Liver (tissue), 10 donors: ENCODE measurements at places on chromosomes 3 and 15. TPM values are rescaled to one million over a fixed set of nuclear protein-coding genes. Genes with fewer than 3 reads are reported as not detected.

- DNase-seq, result no peak
- H3K4me3 ChIP-seq, result no peak overlapping the region
- no peak overlapping the region for H3K27ac ChIP-seq
- H3K4me1 ChIP-seq, result no peaks in the 10 kb centered on the region
- no peaks in the 10 kb centered on the region for H3K36me3 ChIP-seq
Measured at GRCh38 chr3:56980798-56981390, 79.6 kb upstream of the SPATA12 start.

- no peak overlapping the region for H3K27ac ChIP-seq
- no peaks in the 10 kb centered on the region for H3K36me3 ChIP-seq
- H3K4me1 ChIP-seq, result peaks cover 4% of the 10 kb centered on the region
- H3K27me3 ChIP-seq, result no peaks in the 10 kb centered on the region
- no peak for DNase-seq
Measured at GRCh38 chr3:158792709-158793108, 9.1 kb upstream of the MFSD1 start.

- peaks cover 2% of the 10 kb centered on the region for H3K36me3 ChIP-seq
- H3K27ac ChIP-seq, result no peak overlapping the region
- no peak for DNase-seq
Measured at GRCh38 chr15:49877873-49878521, 241.0 kb downstream of the ATP8B4 start.

- DNase-seq, result no peak
- H3K36me3 ChIP-seq, result no peaks in the 10 kb centered on the region
- no peaks in the 10 kb centered on the region for H3K4me1 ChIP-seq
- no peaks in the 10 kb centered on the region for H3K27me3 ChIP-seq
- no peak overlapping the region for H3K4me3 ChIP-seq
- no peak overlapping the region for H3K27ac ChIP-seq
Measured at GRCh38 chr3:63479661-63480035, 172.8 kb upstream of the SNTN start.

Gene ARGFX
- not detected for total RNA-seq
